Spinal cord (tissue), 10 donors: ENCODE measurements at places on chromosomes 6 and 20.
A peak's percentile ranks its signal among the peaks of the same experiment; 100 is the strongest.

- DNase-seq: no peak
These were observed 14.7 kb upstream of the CHD6 start for GRCh38 chr20:41632896-41633295.

- no peak for DNase-seq
These were observed 71.8 kb downstream of the LCA5 start for GRCh38 chr6:79465381-79465780.

DNA sequence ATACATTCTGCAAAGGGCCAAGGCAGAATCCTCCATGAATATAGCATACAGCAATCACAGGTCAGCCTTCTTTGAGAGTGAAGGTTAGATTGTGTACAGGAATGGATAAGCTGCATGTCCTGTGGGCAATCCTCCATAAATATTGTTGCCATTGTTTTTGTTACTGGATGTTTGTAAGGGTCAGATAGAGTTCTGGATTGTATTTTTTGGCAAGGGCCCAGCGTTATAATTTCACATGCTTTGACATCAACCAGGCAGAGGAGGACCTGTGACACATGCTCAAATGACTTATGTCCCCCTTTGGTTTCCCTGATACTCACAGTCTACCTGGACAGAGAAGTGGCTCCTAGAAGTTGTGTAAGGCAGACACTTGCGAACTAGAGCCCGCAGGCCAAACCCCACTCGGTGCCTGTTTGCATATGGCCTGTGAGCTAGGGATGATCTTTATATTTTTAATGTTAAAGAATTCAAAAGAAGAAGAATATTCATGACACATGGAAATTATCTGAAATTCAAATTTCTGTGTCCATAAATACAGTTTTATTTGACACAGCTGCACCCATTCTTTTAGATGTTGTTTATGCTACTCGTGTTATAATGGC, 5.4 kb downstream of the LY86 start:
- DNase-seq: no peak

GRCh38 chr6:12939314-12939713, 222.7 kb downstream of the PHACTR1 start:
- DNase-seq: no peak

GRCh38 chr6:42450477-42451332, 1.0 kb downstream of the TRERF1 start:
- peak; percentile 56 for DNase-seq

DNA sequence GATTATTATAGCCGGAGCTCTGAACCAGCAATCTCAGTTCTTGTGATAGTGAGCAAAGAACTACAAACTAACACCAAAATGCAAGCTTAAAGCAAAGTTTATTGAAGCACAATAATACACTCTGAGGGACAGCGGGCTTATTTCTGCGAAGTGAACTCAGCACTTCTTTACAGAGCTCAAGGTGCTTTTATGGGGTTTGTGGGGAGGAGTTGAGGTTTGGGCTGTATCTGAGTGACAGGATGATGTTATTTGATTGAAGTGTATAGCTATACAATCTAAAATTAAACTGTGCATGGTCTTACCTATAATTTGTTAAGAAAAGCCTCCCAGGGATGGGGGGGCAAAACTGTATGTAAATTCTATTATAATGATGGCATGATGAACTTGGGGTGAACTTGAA, 1.0 kb upstream of the HFE start:
- DNase-seq: no peak

- DNase-seq: no peak
These were observed 88.1 kb downstream of the IPCEF1 start for GRCh38 chr6:154268486-154268885.

DNA sequence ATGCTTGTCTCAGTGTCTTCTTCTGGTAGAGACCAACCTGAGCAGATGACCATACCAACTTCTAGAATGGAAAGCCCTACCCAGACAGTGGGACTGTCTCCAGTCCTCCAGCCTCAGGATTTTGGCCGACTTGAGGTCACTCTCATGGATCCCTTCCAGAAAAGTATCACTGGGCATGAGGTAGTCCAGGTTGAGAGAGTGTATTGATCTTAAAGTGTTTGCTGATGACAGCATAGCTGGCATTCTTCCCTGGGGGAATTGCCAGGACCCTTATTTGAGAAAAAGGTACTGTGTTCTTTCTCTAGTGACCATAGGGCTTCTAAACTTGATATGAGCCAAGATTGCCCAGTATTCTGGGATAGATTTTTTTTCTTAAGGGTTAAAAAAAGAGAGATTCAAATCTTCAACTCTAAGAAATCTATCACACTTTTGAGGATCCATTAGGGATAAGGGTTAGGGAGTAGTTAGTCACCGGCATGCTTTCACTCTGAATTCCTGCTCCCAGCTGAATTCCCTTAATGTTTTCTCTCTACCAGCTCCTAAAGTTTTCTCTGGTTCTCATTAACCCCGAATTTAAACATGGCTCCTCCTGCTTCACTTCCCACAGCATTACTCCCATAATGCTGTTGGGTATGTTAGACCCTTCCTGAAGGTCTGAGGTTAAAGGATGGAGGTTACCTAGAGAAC, 73.6 kb upstream of the FLRT3 start:
- no peak for DNase-seq

- no peak for DNase-seq
These were observed 20.1 kb upstream of the NOL4L start for GRCh38 chr20:32605167-32605656.

GRCh38 chr6:1463751-1464426, 74.5 kb downstream of the FOXF2 start:
- no peak for DNase-seq

DNA sequence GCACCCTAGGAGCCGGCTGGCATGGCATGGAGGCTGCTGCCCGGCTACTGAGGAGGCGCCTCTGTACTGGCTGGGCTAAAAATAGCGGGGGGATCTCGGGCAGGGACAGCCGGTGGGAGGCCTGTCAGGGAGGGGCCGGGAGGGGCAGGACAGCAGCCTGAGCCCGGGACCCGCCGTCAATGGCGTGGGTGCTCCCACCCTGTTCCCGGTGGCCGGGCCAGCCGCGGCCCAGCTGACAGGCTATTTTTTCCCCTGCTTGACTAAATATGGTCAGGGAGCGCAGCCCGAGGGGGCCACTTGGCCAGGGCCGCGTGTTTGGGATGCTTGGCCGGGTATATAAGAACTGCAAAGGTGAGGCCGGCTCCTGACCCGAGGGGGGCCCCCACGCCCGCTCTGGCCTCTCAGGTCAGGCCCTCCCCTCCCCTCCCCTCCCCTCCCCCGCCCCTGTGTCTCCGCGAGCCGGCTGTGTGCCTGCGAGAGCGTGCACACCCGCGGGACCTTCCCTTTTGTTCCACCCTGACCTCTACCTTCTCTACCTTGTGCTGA, 74.4 kb upstream of the GATA5 start:
- DNase-seq: no peak

- no peak for DNase-seq
These were observed 49.0 kb upstream of the CDYL start for GRCh38 chr6:4727217-4727616.

DNA sequence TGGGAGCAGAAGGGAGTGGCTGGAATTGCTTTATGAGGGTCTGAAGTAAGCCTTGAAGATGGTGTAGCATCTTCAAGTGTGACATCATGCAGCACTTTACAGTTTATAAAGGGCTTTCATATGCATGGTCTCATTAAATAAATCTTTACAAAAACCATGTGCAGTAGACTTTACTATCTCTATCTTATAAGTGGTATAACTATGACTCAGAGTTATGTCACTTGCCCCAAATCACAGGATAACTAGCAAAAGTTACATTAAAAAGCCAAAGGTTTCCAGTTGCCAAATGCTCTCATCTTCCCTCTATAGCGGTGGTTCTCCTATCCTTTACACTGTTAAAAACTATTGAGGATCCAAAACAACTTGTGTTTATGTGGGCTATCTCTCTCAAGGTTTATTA, 687.7 kb upstream of the MARCKS start:
- no peak for DNase-seq

DNA sequence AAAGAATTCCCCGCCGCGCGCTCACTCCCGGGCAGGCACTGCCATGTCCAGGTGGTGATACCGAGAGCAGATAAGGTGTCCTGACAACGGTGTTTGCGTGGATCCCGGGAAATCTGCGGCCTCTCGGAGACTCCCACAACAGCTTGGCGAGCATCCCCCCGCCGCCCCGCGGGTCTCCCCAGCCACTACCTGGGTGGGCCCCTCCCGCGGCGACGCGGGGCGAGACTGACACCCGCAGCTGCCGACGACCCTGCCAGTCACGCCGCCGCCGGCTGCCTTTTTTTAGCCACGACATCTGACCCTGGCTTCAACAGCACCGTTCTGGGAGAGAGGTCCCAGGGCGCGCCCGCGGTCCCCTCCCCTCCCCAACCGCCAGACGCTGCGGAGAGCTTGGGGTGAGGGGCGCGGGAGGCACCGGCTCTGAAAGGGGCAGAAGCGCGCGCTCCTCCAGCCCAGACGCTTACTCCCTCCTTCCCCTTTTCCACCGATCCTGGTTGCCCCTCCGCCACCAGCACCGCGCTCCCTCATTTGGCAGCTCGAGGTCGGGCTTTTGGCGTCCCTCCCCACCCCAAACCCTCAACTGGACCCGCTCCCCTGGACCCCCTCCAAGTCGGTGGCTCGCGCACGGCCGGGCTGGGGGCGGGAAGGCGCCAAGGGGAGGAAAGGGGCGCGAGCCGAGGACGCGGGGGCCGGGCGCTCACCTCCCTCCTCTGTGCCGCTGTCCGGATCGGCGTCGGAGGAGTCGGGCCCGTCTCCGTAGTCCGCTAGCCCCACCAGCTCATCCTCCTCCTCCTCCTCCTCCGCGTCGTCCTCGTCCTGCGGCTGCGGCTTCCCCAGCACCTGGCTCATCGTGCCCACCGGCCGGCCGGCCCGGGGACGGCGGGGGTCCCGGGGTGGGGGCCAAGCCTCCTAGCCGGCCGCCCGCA, 665 bp downstream of the RRAGD start:
- DNase-seq: no peak

GRCh38 chr6:126955621-126956020, 162.8 kb upstream of the RSPO3 start:
- no peak for DNase-seq

DNA sequence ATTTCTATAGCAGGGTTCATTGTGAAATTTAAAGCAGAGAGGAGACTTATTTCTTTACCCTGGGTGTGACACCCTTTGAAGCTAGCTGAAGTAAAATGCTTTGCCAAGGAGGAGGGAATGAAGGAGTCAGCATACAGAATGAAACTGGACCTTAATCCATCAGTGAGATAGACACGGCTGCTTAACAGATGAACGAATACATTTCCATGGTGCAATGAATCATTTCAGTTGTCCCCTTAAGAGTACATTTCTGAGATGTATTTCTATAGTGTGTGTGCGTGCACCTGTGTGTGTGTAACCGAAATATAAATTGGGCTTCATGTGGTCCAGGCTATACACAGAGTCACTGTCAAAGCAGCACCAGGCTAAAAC, 73.8 kb upstream of the CD93 start:
- DNase-seq: no peak

DNA sequence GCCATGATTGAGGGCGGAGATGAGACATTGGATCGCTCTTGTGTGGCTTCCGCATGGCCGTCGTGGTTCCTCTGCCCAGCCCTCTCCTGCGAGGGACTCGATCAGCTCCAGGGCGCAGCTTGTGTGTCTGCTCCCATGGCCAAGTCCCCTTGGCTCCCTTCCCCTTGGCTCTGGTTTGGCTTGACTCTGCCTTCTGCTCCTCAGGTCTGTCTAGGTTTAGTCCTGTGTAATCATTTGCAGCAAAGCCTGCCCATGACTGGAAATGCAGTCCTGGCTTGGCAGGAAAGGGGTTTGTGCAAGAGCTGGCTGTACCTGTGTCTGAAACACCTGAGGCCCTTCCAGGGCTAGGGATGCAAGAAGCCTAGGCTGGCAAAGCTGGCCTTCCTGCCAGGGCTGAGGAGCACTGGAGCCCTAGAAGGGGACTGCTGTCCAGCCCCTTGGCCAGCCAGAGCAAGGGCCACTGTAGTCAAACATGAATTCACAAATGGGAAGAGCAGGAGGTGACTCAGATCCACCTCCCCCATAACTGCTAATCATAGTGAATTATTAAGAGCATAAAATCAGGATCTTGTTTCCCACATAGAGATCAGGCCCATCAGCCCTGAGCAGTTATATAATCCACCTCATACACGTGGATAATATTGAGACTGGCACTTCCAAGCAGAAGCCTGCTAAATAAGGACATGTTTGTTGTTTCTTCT, 196.8 kb downstream of the FARS2 start:
- DNase-seq: peak; percentile 63

DNA sequence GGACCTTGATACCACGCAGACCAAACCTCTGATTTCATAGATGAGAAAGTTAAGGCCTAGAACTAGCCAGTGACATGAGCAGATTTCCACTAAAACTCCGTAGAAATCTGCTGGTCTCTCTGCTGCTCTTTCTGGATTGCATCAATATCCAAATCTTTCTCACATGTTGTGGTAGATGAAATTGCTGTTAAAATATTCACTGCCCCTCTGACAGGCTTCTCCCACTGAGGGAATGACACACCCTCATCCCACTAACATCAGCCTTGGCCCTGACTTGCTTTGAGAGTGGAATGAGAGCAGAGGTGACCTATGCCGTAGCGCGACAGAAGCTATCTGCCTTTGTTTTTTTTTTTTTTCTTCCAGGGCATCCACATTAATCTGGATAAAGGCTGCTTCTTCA, 20.4 kb upstream of the EXOC2 start:
- no peak for DNase-seq

- no peak for DNase-seq
These were observed 299.5 kb downstream of the PRL start for GRCh38 chr6:21997119-21998037.
